ENCODE measurements at places on chromosomes 1 and 21.

DNA sequence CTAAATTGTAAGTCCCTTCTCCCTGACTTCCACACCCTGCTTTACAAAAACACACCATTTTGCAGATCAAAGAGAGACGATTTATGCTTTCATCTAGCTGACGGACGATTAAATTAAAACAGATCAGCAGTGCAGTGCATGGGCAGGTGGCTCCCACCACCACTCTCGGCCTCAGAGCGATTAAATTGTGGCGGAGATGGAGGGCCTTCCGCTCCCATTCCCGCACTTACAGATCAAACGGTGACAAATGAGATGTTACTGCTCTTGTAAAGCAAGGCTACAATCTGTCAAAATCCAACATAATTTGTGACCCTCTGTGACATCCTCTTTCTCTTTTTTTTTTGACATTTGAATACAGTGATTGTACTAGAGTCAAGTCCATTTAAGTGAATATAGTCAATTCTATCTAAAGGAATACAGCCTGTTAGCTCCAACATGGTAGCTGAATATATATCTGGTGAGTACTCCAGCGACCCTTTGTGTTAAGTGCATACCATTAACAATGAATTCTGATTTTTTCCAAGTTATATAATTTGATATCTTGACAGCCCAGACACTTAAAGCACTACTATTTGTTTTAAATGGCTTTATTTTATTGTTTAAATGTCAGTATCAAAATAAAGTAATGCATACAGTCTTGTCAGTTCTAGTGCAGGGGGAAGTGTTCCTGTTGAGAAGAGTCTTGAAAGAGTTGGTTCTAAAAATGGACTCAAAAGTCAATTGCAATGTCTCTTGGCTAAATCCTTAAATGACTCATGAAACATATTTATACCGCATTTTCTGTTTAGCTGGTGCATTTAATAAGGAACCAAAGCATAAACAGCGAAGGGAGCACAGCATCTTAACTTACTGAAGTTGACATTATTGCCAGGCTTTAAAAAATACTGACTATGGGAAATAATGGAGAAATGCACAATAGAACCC, 109.0 kb downstream of the ESRRG start:
- H3K36me3 ChIP-seq, result no peaks in the 10 kb centered on the region
- H3K27me3 ChIP-seq, result no peaks in the 10 kb centered on the region
- H3K4me3 ChIP-seq, result no peak overlapping the region
- no peak for DNase-seq

- no peaks in the 10 kb centered on the region for H3K27me3 ChIP-seq
- no peak for DNase-seq
- H3K4me1 ChIP-seq, result no peaks in the 10 kb centered on the region
- H3K4me3 ChIP-seq, result no peak overlapping the region
- no peak overlapping the region for H3K27ac ChIP-seq
Observed at GRCh38 chr21:43605320-43606215, 53.7 kb downstream of the HSF2BP start.

DNA sequence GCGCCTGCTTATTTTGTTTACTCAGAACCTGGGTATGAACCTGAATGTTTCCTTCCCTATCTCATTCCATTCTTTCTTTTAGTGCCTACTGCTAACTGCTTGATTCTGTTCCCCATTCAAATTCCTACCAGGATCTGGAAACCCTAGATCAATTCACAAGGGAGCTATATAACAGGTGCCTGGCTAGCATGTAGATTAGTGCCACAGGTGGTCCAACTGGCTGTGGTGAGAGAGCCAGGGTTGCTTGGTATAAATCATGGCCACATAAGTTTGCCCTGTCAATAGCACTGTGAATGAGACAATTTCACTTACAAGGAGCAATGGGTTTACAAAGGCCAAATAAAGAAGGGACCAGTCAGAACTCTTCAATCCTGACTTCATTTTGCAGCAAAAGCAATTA, 6.6 kb upstream of the PRPF38B start:
- H3K36me3 ChIP-seq, result no peaks in the 10 kb centered on the region
- no peak overlapping the region for H3K4me3 ChIP-seq
- H3K27ac ChIP-seq, result no peak overlapping the region

- no peak overlapping the region for H3K27ac ChIP-seq
- H3K27me3 ChIP-seq, result no peaks in the 10 kb centered on the region
- no peak for DNase-seq
- no peak overlapping the region for H3K4me3 ChIP-seq
- no peaks in the 10 kb centered on the region for H3K4me1 ChIP-seq
Observed at GRCh38 chr1:40357625-40358024, 15.9 kb upstream of the SMAP2 start.

DNA sequence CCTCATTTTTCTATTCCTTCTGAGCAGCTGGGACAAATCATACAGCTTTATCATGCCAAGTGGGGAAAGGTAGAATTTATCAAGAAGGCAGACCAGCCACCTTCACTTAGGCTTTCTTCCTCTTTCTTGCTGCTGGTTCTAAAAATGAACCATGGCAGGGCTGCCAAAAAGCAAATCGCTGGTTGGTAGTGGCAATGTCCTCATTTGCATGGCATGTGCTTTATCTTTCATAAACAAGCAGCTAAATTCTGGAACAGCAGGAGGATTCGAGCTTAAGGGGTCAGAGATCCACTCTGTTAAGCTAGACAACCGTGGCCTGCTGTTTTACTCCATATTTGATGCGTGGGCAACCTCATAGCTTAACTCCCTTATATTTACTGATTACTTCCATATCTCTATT, 91.3 kb downstream of the RPE65 start:
- H3K4me1 ChIP-seq, result peaks cover 16% of the 10 kb centered on the region
- H3K27me3 ChIP-seq, result no peaks in the 10 kb centered on the region
- no peak for DNase-seq
- no peaks in the 10 kb centered on the region for H3K36me3 ChIP-seq
- no peak overlapping the region for H3K27ac ChIP-seq
- no peak overlapping the region for H3K4me3 ChIP-seq

DNA sequence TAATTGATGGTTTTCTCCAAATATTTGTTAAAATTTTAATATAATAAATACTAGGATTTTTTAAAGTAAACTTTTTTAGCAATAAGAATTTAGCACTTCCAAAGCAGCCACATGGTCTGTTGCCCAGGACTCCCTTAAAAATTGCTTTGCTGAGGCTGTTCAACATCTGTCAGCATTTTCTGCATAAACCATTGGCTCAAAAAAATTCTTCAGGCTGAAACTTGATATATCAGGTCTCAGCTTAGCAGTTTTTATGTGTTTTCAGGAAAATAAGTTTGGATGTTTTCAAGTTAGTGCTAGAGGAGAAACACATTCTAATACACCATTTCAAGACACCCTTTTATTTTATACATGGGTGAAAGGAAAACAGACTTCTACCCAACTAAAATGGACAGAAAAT, 69.1 kb upstream of the C1orf105 start:
- no peaks in the 10 kb centered on the region for H3K4me1 ChIP-seq
- H3K27ac ChIP-seq, result no peak overlapping the region
- H3K27me3 ChIP-seq, result no peaks in the 10 kb centered on the region
- H3K4me3 ChIP-seq, result no peak overlapping the region

Measured in thoracic aorta (tissue), 2 donors.